ENCODE measurements at places on chromosomes 13 and 19.
A peak's percentile ranks its signal among the peaks of the same experiment; 100 is the strongest.

DNA sequence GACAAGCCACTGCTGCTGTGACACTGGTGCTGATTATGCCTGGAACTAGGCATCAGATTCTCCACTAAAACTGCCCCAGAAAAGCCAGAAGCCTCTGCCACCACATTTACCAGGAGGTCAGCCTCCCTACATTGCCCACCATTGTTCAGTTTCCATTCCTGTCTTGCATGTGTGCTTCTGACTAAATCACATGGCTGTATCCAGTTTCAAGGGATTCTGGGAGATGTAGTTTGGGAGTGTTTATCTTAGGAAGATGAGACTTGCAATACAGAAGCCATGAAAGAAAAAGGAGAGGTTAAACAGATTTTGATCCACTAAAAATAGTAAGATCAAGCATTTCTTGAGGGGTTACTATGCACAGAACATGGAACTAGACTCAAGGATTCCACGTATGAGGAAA, 40.7 kb upstream of the SERPINE3 start:
- DNase-seq: no peak

- no peak for DNase-seq
Observed at GRCh38 chr19:7215176-7215575, 79.0 kb downstream of the INSR start.

- no peak for DNase-seq
Observed at GRCh38 chr19:788983-789700, 8.1 kb upstream of the PTBP1 start.

- DNase-seq: no peak
Observed at GRCh38 chr13:105552078-105552477, 983.4 kb downstream of the EFNB2 start.

DNA sequence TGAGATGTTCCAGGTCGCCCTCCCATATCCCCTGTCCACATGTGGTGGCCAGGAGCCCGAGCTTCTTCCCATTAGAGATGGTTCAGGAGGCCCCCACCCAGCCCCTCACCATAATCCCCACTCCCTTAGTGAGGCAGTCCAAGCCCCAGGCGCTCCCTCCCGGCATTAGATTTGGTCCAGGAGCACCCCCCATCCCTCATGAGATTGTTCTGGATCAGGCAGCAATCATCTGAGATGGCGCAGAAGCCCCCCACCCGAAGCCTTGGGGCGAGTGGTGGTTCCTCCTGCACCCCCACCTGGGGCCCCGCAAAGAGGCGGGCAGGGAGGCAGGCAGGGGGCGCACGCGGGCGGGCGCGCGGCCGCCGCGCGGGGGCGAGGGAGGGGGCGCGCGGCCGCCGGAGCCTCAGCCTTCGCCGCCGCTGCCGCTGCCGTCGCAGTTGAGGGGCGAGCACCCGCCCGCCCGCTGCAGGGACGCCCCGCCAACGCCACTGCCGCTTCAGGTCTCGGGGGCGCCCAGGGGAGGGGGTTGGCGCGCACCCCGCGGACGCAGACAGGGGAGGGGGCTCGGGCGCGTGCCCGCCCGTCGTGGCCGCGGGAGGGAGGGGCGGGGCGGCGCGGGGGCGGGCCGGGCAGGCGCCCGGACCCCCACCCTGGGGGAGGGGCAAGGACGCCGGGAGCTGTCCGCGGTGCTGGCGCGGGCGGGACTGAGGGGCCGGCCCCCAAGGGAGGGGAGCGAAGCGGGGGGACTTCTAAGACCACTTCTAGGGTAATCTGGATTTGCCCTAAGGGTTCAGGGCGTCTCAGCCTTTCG, 46.4 kb upstream of the SHKBP1 start:
- DNase-seq: peak; percentile 45

- no peak for DNase-seq
Observed at GRCh38 chr19:1079566-1080111, 12.7 kb downstream of the ARHGAP45 start.

DNA sequence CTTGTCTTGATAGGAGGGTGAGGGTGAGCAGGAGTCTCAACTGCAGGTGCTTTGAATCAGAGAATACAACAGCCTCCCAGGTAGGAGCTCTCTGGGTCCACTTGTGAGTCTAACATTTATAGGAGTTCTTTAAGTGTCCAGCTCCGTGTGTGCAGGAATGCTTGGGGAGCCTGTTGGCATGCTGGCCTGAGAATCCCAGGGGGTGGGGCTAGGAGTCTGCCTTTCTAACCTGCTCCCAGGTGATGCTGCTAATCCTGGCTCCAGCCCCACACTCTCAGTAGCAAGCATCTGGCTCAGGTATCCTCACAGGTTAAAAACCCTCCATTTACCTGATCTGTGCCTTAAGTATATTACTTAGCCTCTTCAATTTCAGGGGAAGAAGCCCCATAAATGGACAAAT, 368.9 kb downstream of the RBM26 start:
- DNase-seq: no peak

GRCh38 chr13:26616126-26616525, 58.6 kb downstream of the WASF3 start:
- no peak for DNase-seq

- DNase-seq: no peak
Observed at GRCh38 chr13:91762957-91763356, 364.5 kb downstream of the GPC5 start.

DNA sequence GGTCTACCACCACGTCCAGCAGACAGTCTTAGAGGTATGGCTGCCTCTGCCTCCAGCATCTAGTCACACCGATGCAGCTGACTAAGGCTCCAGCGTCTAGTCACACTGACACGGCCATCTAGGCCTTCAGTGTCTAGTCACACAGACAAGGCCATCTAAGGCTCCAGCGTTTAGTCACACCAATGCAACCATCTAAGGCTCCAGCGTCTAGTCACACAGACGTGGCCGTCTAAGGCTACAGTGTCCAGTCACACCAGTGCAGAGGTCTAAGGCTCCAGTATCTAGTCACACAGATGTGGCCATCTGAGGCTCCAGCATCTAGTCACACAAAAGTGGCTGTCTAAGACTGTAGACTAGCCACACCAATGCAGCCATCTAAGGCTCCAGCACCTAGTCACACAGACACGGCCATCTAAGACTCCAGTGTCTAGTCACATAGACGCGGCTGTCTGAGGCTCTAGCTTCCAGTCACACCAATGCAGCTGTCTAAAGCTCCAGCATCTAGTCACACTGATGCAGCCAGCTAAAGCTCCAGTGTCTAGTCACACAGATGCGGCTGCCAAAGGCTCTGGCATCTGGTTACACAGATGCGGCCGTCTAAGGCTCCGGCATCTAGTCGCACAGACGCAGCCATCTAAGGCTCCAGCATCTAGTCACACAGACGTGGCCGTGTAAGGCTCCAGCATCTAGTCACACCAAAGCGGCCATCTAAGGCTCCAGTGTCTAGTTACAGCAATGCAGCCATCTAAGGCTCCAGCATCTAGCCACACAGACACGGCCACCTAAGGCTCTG, 55.1 kb downstream of the KLF2 start:
- DNase-seq: no peak

- peak; percentile 23 for DNase-seq
Observed at GRCh38 chr13:44197791-44198770, 175.5 kb upstream of the SERP2 start.

- no peak for DNase-seq
Observed at GRCh38 chr19:29294343-29294811, 81.4 kb upstream of the UQCRFS1 start.

DNA sequence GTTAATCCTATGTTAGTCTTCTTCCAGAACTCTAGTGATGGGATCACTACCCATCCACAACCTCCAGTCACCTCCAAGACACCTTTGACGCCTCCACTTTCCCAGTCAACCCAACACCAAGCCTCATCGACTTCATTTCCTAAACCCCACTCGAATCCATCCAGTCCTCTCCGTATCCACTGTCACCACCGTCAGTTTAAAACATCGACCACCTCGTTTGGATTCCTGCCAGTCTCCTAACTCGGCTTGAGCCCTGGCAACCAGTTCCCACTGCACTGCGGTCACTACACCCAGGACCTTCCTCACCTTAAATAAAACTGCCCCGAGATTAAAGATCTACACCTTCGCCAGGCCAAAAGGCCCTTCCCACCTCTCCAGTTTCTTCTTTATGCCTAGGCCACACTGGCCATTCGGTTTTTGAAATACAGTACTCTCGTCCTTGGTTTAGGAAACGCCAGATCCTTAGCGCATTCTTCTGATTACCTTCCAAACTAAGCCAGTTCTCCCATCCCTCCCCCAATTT, 1.2 kb downstream of the MTIF3 start:
- DNase-seq: no peak

- peak; percentile 87 for DNase-seq
Observed at GRCh38 chr19:2561895-2562294, 86.0 kb downstream of the GADD45B start.

DNA sequence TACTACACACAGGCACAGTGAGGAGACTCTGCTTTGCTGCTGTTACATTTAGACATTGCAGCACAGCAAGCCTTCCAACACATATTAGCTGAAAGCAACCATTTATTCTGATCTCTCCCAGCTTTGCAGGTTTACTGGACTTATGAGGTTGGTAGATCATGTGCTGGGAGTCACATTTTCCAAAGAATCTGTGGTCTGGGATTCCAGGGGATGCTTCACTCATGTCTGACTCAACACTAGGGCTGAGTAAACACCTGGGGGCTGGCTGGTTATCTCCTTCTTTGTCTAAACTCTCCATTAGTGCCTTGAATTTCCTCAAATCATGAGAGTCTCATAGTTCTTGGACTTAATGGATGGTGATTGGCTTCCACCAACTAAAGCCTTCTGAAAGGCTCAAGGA, 5.4 kb upstream of the LGALS13 start:
- no peak for DNase-seq

DNA sequence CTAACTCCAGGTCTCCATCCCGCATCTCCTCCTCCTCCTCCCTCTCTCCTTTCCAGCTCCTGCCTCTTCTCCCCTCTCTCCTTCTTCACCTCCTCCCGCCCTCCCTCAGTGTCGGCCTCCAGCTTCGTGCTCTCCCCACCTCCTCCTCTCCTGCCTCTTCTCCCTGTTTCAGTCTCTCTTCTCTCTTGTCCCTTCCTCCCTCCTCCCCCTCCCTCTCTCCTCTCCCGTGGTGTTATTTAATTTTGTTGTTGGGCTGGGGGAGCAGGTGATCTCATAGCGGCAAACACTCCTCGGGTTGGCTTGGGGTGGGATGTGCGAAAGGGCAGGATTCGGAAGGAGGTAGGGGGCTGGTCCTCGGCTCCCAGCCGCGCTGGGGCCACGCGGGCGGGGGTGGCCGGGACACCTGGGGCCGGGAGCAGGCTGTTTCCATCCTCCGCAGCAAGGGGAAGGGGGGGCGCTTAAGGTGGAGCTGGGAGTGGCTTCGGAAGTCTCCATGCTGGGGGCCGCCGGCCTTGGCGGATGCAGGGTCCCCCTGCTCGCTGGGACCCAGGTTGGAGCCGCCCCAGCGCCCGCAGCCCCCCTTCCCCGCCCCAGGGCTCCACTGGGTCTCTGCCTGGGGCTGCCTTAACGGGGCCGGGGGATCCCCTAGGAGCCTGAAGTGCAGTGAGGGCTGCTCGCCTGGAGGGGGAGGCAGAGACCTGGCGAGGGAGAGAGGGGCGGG, at the start of gene CA11:
CA11 (minus strand) TSS at position 187 of the 721 bp plus-strand sequence. CDS start 555 bp downstream, outside the sequence.
- DNase-seq: peak; percentile 93

GRCh38 chr19:9673912-9674662, 813 bp downstream of the ZNF562 start:
- no peak for DNase-seq

- no peak for DNase-seq
Observed at GRCh38 chr13:97430296-97430695, 3.7 kb upstream of the RAP2A start.

DNA sequence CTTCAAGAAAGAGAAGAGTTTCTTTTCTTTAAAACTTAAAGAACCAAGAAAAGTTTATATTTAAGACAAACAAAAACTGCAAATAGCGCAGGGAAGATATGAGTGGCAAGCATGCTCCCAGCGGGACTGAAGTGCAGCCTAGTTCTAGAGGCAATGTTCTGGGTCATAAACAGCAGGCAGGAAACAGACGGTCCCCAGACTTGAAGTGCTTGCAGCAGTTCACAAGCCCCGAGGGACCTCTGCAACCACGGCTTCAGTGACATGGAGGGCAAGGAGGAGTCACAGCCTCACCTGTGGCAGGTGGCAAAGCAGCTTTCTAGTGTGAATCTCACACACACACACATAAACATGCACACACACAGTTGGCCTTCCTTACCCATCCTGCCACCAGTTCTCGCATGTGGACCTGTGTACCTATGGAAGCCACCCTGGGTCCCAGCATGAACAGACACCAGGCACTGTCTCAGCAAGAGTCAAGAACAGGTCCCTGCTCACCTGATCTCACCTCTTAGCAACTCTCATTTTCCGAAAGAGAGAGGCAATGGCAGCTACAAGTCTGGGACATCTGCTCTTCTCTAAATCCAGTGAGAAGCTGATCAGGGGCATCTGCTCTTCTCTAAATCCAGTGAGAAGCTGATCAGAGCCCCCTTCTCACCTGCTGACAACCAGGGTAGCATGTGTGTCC, 162.0 kb downstream of the EFNB2 start:
- no peak for DNase-seq

DNA sequence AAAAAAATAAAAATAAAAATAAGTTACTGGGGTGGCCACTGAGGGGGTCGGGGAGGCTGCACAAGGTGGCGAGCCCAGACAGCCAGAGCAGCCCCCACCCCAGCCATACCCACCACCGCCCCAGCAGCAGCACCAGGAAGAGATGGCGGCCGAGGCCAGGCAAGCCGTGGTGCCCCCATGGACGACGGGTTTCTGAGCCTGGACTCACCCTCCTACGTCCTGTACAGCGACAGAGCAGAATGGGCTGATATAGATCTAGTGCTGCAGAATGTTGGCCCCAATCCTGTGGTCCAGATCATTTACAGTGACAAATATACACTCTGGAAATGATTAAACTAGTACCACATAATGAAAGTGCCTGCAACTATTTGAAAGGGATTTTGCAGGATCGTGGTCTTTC, 71.6 kb upstream of the ZDHHC20 start:
- DNase-seq: no peak

GRCh38 chr13:113086031-113086750, 19.4 kb upstream of the F7 start:
- no peak for DNase-seq

DNA sequence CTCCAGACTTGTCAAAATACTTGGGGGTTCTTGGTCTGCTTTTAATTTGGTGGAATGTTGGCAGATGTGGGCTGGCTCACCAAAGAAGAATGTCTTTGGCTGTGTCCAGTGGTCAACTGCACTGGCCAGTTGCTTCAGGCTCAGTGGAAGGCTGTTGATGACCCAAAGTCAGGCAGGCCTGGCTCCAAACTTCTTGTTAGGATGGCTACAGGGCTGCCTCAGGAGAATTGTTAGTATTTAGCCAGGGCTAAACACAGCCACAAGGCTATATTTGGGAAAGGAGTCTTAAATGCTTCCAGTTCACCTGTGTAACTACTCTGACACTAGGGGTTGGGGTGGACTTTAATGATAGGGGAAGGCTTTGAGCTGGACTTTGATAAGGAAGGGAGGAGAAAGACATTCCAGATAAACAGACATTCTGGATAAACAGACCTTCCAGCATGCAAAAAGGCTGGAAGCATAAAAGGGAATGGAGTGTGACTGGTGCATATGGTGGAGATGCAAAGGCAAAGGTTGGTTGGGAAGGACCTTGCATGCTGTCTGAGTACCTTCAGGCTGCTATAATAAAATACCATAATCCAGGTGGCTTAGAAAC, 116.8 kb downstream of the FOXO1 start:
- DNase-seq: no peak

- DNase-seq: no peak
Observed at GRCh38 chr19:47475465-47475864, 3.8 kb upstream of the SLC8A2 start.

GRCh38 chr13:73676550-73677047, 457.6 kb downstream of the KLF12 start:
- no peak for DNase-seq

- DNase-seq: peak; percentile 39
Observed at GRCh38 chr19:57559008-57559403, 657 bp downstream of the ZNF550 start.
